ENCODE measurements at places on chromosomes 7 and 10.

- DNase-seq = no peak
These were observed 138.5 kb downstream of the ZNF438 start for GRCh38 chr10:30893208-30893607.

- no peak for DNase-seq
These were observed 73.0 kb downstream of the COL26A1 start for GRCh38 chr7:101435461-101436220.

DNA sequence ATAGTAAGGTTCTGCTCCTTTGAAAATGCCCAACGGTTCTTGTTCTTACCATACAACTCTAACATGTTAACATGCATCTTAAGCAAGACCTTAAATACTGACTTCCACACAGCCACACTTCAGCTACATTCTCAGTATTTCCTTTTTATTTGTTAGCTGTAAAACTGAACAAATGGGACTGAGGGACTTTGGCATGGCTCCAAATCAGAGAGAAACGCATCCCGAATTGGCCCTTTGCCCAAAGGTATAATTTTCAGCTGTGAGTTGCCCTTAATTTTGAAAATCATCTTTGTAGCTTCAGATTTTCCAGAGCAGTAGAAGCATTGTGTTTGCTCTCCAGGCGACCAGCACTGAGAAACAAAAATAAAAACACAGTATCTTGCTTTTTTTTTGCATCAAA is 56.4 kb downstream of the NEUROD6 start:
- no peak for DNase-seq

GRCh38 chr10:49587981-49588380 is 22.1 kb upstream of the SLC18A3 start:
- DNase-seq = no peak

DNA sequence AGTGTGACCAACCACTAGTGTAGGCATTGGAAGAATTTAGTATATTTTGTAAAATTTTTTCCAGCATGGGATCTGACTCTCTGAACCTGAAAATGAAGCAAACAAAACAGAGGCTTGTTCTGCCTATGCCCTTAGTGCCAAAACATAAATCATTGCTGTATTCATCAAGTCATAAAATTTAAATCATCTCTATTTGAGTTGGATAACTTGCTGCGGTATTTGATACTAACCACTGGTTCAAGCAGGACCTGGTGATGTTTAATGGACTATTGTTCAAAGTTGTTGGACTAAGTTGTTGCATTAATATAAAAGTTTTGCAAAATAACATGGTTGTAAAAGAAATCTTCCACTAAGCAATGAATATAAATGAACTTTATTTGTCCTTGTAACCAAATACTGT is 19.8 kb upstream of the RPA3 start:
- no peak for DNase-seq

DNA sequence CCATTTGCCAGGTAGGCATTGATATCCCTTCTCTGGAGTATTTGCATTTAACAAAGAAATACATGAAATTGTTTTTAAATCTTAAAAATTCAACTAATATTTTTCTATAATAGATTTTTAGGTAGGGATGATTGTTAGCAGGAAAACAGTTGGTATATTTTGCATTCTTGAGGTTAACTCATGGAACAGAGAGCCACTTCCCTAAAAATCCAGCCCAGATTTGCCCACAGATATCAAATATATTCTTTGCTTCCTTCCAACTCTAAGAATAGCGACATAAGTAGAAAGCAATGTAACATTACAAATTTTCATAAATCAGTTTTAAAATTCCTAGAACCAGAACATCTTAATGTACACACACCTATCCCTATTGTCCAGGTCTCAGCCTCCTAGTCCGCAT is 45.0 kb upstream of the ANLN start:
- no peak for DNase-seq

GRCh38 chr10:88243202-88243744 is 339.8 kb downstream of the RNLS start:
- DNase-seq = no peak

GRCh38 chr7:143492043-143492471 is 14.4 kb downstream of the TAS2R41 start:
- DNase-seq = no peak

- no peak for DNase-seq
These were observed 76.7 kb downstream of the ZRANB1 start for GRCh38 chr10:125018576-125019143.

GRCh38 chr10:96450529-96451207 is 63.1 kb downstream of the TLL2 start:
- DNase-seq = no peak

DNA sequence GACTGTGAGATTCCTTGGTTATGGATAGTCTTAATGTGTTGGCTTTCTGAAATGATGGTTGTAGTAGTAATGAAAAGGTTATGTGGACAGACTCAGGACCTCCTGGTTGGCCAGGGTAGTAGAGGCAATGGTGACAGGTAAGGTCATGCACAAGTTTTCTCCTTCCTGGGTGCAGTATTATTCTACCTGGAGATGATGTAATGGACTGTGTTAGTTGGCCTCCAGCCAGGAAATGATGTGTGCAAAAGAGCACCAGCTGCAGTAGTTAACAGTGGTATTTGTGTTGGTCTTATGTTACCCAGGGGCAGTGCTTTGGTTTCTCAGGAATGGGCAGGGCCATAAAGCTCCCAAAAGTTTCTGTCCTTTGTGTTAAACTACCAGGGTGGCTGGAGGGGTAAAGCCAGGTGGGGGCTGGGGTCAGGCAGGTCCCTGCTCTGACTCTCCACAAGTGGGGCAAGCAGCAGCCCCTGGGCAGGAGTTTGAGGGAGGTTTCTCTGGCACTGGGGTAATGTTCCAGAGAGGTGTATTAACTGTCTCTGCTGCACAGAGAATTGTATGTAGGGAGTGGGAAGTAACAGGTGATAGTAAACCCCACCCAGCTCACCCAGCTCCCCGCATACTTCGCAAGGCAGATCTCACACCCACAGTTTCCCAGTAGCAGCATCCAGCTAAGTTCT is 36.3 kb downstream of the GPR22 start:
- no peak for DNase-seq

DNA sequence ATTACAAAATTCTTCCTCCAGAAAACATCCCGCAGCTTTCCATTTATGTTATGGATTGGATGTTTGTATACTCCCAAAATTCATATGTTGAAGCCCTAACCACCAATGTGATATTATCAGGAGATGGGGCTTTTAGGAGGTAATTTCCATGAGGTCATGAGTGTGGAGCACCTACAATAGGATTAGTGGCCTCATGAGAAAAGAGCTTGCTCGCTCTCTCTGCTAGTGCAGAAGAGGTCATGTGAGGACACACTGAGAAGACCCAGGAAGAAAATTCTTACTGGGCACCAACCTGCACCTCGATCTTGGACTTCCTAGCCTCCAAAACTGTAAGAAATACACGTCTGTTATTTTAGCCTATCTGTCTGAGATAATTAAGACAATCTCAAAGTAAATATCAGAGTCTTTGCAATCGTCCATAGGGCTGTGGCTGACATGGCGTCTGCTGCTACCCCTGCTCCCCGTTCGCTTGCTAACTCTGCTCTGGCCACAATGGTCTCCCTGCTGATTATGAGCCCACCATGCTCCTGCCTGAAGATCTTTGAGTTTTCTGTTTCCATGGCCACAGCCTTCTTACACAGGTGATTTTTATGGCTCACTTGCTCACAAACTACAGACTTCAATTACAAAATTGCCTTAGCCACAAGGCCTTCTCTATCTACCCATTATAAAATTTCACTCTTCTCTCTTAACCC is 333.3 kb downstream of the CACNA2D1 start:
- no peak for DNase-seq

DNA sequence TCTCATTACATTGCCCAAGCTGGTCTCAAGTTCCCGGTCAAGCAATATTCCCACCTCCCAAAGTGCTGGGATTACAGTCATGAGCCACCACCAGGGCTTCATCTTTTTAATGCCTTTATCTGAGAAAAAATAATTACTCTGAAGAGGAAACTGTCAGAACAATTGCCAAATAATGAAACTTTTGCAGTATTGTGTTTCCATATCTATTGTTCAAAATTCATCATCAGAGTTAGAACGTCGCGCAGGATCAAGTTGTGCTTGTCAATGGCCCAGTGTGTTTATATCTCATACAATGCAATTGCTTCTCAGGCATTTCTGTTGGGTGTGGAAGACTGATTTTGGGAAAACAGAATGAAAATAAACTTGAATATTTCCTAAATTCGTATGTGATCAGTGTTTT is 143.1 kb downstream of the ARID5B start:
- no peak for DNase-seq

DNA sequence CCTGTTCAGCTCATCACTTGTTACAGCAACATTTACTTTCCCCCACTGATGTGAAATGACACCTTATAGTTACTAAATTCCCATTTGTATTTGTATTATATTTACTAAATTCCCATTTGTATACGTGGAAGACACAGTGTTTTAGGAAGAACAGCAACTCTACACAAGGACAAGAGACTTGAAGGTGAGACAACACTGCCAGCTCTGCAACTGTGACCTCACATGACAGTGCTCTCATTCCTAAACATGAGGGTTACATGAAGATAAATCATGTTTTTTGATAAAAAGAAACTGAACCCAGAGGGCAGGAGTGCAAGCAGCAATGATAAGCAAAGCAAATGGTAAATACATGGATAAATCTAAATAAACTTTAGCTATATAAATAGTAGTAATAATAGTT is 60.3 kb downstream of the ATAD1 start:
- DNase-seq = no peak

- no peak for DNase-seq
These were observed 14.7 kb upstream of the SERPINE1 start for GRCh38 chr7:101112233-101112632.

DNA sequence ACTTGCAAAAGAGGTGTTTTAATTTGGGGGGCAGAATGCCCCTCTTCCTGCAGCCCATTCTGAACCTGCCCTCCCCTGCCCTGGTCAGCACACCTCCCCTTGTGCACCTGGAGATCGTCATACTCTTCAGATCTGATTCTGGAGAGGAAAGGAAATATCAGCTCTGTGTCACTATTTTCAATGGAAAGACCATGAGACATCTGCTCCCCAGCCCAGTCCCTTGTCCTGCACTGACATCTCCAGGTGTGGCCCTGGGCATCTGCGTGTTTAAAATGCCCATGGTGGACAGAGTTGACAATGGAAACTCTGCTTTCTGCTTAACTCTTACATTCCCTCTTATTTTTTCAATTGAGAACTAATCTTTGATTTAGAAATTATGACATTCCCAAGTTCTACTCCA is 41.6 kb upstream of the RASGEF1A start:
- peak; percentile 6 for DNase-seq

- peak; percentile 76 for DNase-seq
These were observed 9.5 kb upstream of the LBX1 start for GRCh38 chr10:101238732-101239105.

DNA sequence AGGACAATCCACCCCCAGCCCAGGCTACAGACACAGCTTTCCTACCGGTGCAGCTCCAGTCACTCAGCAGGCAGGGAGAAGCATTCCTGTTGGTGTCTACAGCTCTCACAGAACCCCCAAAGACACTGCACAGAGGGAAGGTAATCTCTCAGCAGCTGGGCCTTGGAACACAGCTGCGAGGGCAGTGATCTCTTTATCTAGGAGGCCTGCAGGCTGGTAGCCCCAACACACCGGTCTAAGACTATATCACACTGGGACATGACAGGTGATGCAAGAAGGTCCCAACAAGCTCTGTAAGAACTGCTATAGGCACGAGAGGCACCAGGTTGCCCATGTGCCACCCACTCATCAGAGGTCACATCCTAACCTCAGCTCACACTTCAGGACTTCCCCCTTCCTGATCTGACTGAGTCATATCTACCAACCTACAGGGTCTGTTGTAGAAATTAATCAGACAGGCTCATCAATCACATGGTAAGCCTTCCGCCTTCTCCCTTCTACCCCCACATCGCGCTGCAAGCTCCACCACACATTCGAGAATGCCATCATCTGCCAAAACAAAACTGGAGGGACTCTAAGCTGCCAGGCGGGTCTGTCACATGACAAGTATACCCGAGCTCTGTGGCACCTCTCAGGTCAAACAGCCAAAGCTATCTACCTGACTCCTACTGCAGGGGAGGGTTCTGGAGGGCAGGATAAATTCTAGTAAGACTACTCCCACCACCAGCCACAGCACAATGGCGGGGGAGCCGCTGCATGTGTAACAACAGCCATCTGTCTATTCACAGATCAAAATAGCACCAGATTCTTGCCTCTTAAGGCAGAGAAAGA is 26.1 kb downstream of the FAM53B start:
- peak; percentile 56 for DNase-seq

GRCh38 chr10:44960482-44961229 is 1.1 kb downstream of the RASSF4 start:
- peak; percentile 10 for DNase-seq

GRCh38 chr7:157679607-157680006 is 342.8 kb downstream of the DNAJB6 start:
- no peak for DNase-seq

DNA sequence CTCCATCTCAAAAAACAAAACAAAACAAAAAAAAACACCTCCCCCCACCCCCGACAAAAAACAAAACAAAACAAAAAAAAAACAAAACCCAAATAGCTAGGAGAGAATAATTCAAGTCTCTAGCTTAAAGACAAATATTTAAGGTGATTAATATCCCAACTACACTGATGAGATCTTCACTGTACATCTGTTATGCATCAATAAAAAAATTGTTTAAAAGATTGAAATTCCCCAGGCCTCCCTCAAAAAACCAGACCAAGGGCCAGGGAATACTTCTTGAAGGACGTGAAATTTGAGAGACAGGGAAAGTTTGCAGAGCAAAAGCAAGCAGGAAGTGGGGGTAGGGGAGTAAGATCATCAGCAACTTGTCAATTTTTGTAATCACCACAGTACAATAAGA is 232.6 kb downstream of the REEP3 start:
- DNase-seq = no peak

DNA sequence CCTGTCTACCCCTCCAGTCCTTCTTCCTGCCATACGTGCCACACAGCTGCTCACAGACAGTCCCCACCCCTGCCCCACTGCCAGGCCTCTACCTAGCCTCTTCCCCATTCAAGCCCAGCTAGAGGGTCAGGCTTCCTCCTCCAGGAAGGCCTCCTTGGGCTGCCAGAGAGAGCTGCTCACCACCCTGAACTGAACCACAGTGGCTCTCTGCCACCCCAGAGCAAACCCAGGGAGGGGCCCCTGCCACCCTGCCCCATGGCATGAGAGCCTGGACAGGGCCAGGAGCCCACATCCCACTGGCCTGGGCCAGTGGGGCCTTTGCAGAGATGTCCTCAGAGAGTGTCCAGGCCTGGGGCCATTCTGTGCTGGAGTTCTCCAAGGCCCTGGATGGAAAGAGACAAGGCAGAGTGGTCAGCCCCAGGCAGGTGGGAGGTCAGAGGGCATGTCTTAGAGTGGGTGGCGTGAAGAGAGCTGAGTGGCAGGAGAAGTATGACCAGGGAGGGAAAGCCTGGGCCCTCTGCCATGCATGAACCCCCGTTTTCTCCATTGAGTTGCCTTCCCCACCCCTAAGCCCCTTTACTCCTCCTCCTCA is 40.4 kb downstream of the TMEM270 start:
- DNase-seq = no peak

- no peak for DNase-seq
These were observed 15.4 kb downstream of the NFE2L3 start for GRCh38 chr7:26167303-26167934.

- no peak for DNase-seq
These were observed 1.4 kb downstream of the PARD3 start for GRCh38 chr10:34813626-34814222.

GRCh38 chr7:33903791-33904680 is 1.3 kb upstream of the BMPER start:
- DNase-seq = peak; percentile 21
